GM23338 (cell line): ENCODE measurements at places on chromosomes 3 and 15.
A peak's percentile ranks its signal among the peaks of the same experiment; 100 is the strongest.

GRCh38 chr3:11455956-11456355 lies 183.8 kb downstream of the ATG7 start:
- no peak for DNase-seq

DNA sequence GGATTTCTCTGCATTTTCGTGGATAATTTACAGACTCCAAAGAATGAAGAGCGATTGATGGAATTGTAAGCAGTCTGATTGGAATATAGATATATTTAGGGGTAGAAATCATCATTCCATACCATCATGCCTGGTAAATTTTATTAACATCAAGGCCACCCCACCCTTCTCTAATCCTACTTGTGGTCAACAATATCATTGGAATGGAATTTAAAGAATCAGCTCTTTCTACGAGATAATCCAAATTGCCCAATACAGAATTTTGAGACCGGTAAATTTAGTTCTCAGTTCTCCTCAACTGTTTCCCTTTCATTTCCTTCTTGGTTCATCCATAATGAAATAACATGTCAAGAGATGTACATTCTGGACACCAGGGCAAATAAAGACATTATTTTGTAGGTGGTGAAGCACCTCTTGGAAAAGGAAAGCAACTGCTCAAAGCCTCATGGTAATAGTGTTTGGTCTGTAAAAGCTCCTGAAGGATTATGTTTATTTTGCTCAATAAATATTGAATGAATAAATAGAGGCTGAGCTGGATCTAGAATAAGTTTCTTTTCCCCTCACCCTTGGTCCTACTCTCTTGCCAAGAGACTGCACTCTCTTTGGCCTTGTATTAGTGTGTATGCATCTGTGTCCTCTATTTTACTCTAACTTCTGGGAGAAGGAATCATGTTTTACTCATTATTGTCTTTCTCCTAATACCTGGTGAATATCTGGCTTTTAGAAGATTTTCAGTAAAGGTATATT lies 133.7 kb upstream of the BCL6 start:
- DNase-seq: no peak

DNA sequence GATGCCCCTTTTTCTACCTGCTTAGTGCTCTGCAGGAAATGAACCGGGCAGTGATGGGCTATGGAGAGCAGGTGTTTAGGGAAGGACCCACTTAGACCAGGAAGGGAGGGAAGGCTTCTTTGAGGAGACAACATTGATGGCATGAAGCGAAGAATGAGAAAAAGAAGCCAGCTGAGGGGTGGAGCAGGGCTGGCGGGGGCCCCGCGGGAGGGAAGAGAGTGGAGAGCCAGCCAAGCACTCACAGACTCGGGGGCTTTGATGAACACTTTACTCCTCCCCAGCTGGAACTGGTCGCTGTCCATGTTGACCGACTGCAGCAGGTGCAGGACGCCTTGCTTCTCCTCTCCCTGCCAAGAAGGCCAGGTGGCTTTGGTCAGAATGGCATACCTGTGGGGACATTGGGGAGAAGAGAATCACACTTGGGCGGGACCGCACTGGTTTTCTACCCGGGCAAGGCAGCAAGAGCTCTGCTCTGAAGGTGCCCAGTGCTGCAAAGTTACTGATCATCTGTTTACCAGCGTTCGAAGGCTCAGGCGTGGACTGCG lies 28.4 kb upstream of the LDHAL6B start:
- DNase-seq: no peak

DNA sequence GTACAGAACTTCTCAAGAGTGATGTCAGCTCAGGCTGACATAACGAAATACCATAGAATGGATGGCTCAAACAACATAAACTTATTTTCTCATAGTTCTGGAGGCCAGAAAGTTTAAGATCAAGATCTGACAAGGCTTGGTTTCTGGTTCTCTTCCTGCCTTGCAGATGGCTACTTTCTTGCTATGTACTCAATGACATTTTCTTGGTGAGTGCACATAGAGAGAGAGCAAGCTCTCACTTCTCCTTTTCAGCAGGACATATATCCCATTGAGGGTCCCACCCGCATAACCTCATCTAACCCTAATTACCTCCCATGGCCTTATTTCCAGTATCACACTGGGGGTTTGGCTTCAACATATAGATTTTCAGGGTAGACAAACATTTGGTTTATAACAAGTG lies 1072.1 kb downstream of the PLOD2 start:
- DNase-seq: no peak

DNA sequence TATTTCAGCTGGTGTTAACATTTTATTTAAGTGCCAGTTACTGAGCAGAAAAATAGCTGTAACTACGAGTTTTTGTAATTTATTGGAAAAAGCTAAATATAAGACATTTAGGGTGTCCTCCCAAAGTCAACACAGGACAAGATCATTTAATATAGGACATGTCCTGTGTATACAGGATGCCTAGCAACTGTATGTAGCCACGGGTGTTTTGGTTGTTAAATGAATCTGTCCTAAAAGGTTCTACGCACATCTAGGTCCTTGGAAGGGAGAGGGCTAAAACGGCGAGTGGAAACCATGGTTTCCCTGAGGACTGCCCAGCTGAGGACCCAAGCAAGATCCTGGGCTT lies 565 bp upstream of the ZNF621 start:
- DNase-seq: no peak

GRCh38 chr15:56491110-56491722 lies 26.3 kb upstream of the MNS1 start:
- peak; percentile 90 for DNase-seq

GRCh38 chr3:123778525-123778924 lies 105.6 kb downstream of the MYLK start:
- DNase-seq: no peak

GRCh38 chr15:56812221-56812620 lies 78.9 kb upstream of the ZNF280D start:
- no peak for DNase-seq

- no peak for DNase-seq
These were observed 29.5 kb downstream of the FAM43A start for GRCh38 chr3:194715022-194715800.

GRCh38 chr3:132342183-132342582 lies 25.0 kb downstream of the ACP3 start:
- peak; percentile 40 for DNase-seq

GRCh38 chr3:71189480-71189879 lies 394.0 kb downstream of the FOXP1 start:
- DNase-seq: no peak

DNA sequence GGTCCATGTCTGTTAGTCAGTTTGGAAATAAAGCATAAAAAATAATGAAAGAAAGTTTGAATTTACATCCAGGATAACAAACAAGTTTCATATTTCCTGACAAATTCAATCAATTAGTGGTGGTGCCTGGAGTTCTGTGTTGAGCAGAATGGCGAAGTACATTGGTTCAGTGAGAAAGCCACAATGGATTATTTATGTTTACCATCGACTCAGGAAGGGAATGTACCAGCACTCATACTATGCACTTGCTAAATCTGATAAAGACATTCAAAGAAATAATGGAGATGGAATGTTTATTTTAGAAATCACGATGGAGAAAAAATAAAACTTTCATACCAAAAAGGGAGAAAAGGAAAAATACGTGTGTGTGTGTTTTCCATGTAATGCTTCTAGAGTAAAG lies 45.3 kb upstream of the MME start:
- no peak for DNase-seq

- no peak for DNase-seq
These were observed 98.9 kb downstream of the LRRK1 start for GRCh38 chr15:101018016-101018415.

DNA sequence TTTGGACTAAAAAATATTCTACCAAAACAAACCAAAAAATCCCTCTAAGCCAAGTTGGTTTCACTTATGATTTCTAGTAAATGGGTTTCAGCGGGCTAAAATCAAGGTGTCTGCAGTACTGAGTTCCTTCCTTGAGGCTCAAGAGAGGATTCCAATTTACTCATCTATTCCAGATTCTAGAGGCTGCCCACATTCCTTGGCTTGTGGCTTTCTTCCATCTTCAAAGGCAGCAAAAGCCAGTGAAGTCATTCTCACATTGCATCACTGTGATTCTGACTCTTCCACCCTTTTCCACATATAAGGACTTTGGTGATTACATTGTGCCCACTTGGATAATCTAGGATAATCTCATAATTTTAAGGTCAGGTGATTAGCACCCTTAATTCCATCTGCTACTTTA lies 48.1 kb downstream of the DPPA2 start:
- peak; percentile 3 for DNase-seq

GRCh38 chr3:115576325-115576875 lies 46.9 kb upstream of the GAP43 start:
- DNase-seq: no peak

- peak; percentile 4 for DNase-seq
These were observed 43.4 kb upstream of the FILIP1L start for GRCh38 chr3:100157685-100158084.
